ENCODE measurements at places on chromosomes 6 and 20. TPM values are rescaled to one million over a fixed set of nuclear protein-coding genes. Genes with fewer than 3 reads are reported as not detected.
A peak's percentile ranks its signal among the peaks of the same experiment; 100 is the strongest.

BFSP1 gene
- 1.8 TPM for total RNA-seq

C6orf52 gene
- 0.62 TPM for total RNA-seq

TMEM170B gene
- 2.1 TPM for total RNA-seq

RBBP8NL gene
- total RNA-seq, result 0.94 TPM

RTEL1 gene
- total RNA-seq, result 13.1 TPM

TAP2 gene
- total RNA-seq, result 11.3 TPM

DNA sequence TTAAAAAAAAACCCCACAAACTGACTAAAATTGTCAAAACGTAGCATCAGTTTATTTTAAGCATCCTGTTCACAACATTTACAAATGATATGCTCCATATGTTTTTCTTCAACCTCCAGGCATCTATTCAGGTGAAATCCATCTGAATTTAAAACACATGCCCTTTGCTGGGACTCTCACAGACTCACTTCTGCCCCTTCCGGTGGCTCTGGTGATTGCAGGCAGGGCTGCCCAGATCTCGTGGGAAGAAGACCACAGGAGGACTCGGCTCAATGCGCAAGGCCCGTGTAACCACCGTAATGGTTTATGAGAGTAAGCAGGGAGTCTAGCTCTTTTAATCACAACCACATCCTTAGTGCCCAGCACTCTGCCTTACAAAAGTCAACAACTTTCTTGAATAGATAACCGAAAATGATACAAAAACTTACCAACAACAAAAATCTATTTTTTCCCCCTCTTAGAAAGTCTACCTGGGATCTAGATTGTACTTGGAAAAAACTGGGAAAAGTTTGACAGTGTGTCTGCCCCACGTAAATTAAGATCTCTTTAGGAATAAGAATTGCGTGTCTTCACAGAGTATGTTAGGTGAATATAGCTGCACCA lies 139.1 kb downstream of the KIF16B start:
- no peak for DNase-seq

DNA sequence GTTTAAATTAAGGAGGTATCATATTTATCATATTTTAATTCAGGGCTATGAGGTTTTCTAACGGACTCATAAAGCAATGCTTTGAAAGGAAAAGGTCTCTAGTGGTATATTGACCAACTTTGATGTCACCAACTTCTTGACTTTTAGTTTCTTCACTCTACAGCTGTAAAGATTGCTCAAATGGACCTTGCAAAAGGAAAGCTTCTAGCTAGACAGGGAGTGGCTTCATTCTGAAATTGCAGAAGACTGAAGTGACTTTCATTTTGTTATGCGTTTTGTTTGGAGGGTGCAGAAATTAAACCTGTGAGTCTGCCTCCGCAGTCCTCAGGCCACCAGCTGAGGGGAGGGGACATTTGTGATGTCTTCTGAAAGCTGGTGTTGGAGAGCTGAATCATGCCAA lies 95.7 kb downstream of the SLC24A3 start:
- no peak for DNase-seq

GRCh38 chr6:135567375-135568083 lies 70.0 kb upstream of the AHI1 start:
- DNase-seq, result no peak

DNA sequence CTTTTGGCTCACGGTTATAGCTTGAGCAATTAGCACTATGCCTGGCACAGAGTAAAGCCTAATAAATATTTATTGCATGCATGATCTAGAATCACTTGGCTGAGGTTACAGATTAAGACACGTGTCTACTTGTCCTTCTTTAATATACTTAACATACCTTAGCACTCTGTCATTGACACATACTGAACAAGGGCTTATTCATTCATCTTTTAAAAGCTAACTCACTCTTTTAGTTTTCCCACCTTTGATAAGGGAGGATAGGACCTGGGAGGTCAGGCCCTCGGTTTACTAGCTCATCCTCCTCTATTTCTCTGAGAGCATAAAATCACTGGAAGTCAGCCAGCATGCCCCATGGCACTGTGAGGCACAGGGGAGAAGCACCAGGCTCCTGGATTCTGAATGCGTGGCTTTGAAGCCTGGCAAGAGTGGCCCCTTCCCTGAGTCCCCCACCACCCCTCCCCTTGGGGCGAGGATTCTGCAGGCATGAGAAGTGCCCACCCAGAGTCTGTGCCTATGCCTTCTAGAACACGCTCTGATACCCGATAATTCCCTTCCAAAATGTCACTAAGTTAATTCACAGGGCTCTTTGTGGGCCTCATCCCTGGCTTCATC lies 11.2 kb downstream of the ZCCHC3 start:
- DNase-seq, result no peak

DNA sequence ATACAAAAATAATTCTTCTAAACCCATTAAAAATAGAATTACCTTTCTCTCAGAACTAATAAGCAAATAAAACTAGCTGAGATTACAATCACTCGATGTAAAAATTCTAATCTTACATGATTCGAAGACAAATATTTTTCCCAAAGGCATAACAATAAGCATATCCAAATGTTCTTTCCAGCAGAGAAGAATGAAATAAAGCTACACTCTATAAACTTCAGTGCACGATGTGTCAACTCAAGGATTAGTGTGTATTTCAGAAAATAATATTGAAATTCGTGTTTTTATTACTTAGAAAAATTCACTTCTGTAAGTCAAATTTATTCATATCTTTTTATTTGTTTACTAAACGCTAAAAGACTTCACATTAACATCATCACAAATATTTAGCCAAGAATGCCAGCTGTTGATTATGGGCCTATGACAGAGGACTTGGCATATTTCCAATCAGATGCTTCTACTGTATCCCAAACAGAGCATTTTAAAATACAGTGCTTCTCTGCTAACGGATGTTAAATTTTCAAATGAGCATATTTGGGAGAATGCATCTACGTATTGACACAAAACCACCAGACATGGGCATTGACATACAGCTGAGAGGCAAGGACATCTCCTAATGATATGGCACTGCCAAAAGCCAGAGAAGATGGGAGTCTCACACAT lies 54.7 kb upstream of the PDE7B start:
- no peak for DNase-seq

GRCh38 chr20:63061051-63061770 lies 54.4 kb upstream of the BHLHE23 start:
- no peak for DNase-seq

DNA sequence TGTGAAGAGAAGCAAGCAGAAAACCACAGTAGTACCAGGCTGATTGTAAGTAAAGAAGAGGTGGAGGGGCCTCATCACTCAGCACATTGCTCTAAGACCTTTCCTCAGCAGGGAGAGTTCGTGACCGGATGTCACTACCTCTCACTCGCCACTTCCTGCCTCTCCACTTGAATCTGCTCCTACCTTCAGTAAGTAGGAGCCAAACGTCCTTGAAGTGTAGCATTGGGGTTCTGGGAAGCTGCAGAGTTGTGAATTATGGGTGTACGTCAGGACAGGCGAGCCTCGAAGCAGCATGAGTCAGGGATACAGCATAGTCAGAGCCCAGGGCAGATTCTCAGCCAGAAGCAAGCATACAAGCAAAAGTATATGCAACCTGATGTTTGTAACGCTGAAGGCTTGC lies 224.9 kb downstream of the PHACTR1 start:
- no peak for DNase-seq

GRCh38 chr6:36142971-36143838 lies 12.9 kb downstream of the MAPK13 start:
- DNase-seq, result no peak

GRCh38 chr20:33821270-33821836 lies 10.2 kb downstream of the CHMP4B start:
- no peak for DNase-seq

GRCh38 chr20:57266291-57267157 lies at the start of gene BMP7:
Gene BMP7, minus strand, starts transcription at chr20:57266641. Its CDS starts 519 bp downstream, at chr20:57266122.
- no peak for DNase-seq

DNA sequence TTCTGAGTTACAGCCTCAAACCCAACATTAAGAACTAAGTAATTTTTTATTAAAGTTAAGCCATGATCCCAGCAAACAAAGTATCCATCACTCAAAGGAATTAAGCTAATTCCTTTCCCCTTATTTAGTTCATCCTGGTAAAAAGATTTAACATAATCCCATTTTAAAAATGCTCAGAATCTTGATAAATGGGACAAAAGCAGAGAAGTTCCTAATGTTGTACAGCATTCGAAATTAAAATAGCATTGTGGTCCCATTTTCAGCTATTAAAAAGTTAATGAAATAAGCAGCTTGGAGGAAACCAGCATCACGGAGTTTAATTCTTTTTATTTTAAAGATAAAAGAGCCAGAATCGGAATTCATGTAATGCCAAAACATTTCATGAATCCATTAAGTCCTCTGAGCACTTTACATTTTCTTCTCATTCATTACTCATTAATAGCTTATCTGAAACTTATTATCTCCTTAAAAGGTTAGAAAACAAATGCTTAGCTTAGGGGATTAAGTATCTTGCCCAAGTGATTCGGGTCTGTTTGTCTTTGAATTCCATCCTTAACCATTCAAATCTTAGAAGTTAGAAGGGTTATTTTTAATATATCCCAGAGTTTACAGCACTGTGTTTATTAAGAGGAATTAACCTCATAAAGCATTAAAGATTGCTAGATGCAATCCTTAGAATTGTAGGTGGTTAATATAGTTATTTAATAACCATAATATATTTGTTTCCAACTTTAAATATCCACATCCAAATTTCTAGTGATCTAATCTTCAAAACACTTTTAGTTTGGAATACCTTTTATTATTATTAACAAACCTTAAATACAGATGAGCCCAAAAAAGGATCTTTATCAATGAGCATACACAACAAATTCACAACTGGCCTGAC lies 11.2 kb downstream of the RBM39 start:
- no peak for DNase-seq

- no peak for DNase-seq
Observed at GRCh38 chr20:33275871-33276270, 7.1 kb upstream of the BPIFB1 start.

DNA sequence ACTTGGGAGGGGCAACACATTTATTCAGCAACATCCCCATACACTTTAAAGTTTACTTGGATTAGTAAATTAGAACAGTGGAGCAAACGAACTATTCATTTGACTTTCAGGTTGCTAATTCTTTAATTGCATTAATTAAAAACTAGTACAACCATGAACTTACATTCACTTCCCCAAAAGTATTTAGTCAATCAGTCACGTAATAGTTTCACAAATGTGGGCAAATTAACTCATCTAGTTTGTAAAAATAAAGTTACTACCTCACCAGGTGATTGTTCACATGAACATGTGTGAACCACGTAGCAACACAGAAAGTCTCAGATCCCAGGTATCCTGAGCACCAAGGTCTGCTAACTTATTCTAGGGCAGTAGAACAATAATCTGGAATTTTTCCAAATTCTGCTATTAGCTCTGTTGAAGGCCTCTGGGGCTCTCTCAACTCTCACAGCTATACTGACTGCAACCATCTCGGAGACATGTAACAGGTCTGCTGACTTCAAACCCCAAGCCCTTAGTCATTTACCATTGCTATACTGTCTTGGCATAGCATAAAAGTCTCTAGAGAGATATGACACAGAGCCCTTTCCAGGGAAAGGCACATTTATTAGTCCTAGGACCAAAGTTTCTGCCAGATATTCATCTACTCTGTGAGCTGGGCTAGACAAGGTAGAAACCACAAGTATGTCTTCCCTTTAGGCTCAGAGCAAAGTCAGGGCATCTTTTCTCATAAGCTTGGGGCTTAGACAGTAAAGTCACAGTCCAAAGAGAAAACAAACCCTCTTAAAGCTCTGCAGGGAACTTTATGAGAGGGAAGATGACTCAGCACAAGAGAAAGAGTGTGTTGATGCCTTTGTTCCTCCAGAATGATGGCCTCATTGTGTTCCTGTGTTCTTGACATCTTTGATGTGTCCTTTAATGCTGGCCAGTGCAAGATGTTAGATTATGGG lies 50.9 kb upstream of the CCDC28A start:
- no peak for DNase-seq

- no peak for DNase-seq
Observed at GRCh38 chr20:63415647-63416391, 54.7 kb upstream of the CHRNA4 start.

DNA sequence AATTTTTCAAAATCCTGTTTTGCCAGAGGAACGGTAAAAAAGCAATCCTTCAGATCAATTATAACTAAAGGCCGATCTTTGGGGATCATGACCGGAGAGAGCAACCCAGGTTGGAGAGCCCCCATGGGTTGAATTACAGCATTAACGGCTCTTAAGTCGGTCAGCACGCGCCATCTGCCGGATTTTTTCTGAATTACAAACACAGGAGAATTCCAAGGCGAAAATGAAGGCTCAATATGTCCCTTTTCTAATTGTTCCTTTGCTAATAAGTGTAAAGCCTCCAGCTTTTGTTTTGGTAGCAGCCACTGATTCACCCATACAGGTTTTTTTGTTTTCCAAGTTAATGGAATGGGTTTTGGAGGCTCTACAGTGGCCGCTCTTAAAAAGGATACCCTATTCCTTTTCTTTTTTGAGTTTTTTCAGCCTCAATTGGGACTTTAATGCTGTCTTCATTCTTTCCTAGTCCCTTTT lies 16.9 kb upstream of the PTCRA start:
- DNase-seq, result no peak

- no peak for DNase-seq
Observed at GRCh38 chr20:49477200-49477599, 5.3 kb downstream of the KCNB1 start.

- peak; percentile 40 for DNase-seq
Observed at GRCh38 chr6:26033941-26034354, 53.3 kb upstream of the HFE start.

DNA sequence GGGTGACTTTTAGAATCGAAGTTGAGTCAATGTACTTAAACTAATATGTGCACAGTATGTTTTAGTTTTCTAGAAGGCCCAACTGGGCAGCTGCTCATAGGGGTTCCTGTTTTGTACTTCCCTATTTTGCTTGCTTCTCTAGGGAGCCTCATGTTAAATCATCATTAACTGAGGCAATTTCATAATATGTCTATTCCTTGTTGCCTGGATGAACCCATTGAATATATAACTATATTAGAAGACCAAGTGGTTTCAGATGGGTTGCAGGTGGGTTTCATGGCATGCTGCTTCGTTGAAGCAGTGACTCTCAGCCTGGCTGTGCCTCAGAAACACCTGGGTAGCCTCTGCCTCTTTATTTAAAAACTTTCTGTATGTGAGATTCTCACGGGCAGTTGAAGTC lies 22.2 kb downstream of the CARMIL1 start:
- DNase-seq, result no peak

GRCh38 chr20:50450881-50451752 lies 59.1 kb upstream of the PTPN1 start:
- DNase-seq, result no peak

DNA sequence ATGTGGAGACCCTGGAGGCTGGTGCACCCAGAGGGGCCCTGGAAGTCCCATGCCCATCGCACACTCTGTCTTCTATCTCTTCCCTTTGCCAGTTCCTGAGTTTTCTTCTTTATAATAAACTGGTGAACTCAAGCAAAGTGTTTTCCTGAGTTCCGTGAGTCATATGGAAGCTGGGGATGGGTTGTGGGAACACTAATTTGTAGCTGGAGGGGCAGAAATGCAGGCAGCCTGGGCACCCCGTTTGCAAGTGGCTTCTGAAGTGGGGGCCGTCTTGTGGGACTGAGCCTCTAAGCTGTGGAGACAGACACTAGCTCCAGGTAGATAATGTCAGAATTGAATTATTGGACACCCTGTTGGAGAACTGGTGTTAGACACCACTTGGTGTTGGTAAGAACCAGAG lies 3.2 kb upstream of the PPP1R3G start:
- DNase-seq, result no peak

All from pancreas (tissue), 10 donors.